Hematopoietic multipotent progenitor cell treated with erythropoietin and hydrocortisone succinate and interleukin-3 and kit ligand, for 4 days (in vitro differentiated cells): ENCODE measurements at places on chromosomes 1 and 21.
A peak's percentile ranks its signal among the peaks of the same experiment; 100 is the strongest.

DNA sequence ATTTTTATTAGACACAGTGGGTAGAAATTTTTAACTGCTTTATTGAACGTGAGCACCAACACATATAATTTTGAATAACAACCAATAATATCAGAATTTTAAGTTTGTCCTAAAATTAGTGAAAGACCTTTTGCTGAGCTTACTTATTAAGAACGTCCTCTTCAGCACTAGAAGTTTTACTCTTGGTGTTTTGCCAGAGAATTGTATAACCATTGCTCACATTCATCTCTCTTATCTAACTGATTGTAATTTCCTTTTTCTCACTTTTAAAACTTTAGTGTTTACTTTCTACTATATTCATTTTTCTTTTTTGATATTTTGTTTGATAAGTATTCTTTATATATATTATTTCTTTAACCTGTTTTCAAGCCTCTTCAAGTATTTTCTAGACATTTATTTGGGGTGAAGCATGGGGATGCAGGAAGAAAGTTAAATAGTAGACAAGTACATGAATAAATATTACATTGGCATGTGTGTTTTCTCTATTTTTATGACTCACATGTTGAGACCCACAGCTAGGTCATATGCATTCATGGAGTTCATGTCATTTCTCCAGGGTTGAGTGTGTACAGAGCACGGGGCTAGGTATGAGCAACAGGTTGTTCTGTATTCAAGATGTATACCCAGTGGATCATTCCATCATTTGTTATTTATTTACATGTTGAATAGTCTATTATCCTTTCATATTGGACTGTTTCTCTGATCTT, 90.6 kb downstream of the ATP6V1G3 start:
- DNase-seq, result peak; percentile 44

DNA sequence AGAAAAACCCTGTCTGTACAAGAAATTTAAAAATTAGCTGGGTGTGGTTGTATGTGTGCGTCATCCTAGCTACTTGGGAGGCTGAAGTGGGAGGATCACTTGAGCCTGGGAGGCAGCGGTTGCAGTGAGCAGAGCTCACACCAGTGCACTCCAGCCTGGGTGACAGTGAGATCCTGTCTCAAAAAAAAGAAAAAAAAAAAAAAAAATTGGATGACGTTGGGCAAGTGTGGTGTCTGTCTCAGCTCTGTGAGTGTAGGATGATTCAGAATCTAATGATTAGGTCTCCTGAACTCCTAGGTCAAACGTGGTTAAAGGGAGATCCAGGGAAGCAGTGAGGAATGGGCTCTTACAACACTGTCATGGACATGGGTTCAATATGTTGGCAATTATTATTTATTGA, 435.9 kb downstream of the KIF26B start:
- DNase-seq, result no peak

DNA sequence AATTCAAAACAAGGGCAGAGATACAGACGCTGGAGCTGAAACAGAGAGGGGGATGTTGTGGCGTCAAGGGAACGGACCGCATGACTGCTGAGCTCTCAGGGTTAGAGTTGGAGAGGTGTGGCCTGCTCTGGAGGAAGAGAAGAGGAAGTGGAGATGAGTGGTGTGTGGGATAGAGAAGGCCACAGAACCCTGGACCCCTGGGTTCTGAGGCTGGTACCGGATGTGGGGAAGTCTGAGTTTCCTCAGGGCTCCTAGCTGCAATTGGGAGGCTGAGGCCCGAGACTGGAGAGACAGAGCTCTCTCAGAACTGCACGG, 1.8 kb downstream of the BCAN start:
- peak; percentile 88 for DNase-seq

- no peak for DNase-seq
Measured at GRCh38 chr1:3419415-3420204, 34.9 kb upstream of the ARHGEF16 start.

DNA sequence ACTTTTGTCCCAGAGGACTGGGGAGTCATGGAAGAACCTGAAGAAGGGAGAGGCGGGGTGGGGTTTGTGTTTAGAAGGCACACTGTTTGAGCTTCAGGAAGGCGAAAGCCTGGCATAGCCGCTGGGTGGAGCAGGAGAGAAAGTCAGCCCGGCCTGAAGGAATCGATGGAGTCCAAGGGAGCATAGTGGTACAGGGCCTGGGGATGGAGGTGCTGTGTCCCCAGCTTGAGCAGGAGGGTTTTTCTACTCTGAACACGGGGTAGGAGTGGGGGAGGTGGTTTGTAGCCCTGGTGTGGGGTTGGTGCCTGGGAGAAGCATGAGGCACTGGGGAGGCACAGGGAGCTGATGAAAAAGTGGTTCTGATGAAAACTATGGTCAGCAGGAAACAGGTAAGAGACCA, 4.7 kb upstream of the CCDC24 start:
- DNase-seq, result no peak

DNA sequence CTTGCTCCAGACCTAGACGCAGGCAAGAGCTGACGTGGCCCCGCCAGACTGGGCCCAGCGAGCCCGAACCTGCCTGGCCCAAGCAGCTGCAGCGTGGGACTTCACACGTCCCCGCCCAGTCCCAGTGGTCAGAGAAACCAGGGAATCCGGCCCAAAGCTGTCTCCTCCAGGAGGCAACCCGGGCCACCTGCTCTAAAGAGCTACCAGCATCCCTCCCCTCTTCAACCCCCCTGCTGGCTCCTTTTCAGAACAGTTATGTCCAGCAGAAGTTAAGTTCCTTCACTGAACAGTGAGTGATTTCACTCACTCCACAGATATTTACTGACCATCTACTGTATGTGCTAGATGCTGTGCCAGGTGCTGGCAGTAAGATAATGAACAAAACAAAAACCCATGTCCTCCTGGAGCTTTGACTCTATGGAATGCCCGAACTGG, 2.1 kb upstream of the EFNA1 start:
- peak; percentile 19 for DNase-seq

DNA sequence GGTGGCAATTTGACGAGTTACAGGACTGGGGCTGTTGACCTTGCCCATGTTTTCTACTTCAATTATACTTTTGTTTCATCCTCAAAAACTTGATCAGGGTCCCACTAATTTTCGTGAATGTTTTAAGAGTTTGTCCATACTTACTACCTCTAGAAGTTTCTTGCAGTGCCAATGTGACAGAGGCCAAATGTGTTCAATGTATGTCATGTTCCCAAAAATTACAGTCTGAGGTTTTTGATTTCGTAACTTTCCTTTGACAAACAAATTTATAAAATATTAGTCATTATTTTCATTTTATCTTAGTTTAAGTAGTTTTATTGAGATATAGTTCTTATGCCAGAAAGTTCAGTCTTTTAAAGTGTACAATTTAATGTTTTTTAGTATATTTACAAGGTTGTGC, 15.3 kb downstream of the VPS13D start:
- no peak for DNase-seq
